ENCODE measurements at places on chromosomes 7 and 10.

DNA sequence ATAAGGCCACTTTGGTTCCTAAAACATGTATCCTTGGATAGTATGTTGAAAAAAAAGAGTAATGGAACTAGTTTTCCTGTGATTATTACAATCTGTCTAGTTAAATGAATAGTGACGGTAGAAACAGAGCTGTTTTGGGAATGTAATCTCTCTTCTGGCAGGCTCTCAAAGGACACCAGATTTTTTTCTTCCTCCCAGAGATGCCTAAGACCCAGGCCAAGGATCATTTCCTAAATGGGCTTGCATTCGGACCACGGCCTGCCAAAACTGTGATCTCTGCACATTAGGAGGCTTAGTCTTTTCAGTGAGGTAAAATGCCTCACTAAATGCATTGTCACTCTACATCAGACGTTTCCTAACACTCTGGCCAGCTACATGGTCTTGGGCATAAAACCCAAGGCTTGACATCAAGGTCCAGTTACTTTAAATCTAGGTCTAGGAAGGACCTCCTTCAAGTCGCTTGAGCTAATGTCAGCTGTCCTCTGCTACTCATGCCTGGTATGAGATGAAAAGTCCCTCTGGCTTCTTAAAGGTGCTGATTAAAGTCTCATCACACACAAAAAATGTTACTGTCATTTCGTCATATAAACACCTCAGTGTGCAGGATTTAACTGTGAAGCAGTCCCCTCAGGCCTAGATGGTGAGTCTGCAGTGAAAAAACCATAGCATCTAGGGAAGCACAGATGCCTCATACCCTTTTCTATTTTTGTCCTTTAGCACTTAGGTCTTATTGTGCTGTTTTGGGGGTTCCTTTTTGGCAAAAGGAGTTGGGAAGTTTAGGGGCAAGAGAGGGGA, 47.7 kb downstream of the DLD start:
- no peak for DNase-seq

- no peak for DNase-seq
Measured at GRCh38 chr7:98107313-98107721, 655 bp downstream of the LMTK2 start.

DNA sequence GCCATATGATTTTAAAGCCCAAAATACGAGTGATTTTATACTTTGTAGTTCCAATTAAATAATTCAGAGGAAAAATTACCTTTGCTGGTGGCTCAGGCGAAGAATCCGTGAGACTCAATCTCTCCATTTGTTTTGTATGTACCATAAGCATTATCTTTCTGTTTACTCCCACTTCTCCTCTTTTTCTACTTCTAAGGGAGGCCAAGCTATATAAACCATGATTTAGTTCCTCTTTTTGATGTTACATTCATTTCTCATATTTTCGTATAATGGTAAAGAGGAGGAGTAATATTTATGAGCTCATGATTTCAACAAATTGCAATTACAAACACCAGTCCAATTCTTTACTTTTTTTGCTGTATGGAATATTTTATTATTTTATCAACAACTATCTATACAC, 50.6 kb upstream of the TES start:
- no peak for DNase-seq

DNA sequence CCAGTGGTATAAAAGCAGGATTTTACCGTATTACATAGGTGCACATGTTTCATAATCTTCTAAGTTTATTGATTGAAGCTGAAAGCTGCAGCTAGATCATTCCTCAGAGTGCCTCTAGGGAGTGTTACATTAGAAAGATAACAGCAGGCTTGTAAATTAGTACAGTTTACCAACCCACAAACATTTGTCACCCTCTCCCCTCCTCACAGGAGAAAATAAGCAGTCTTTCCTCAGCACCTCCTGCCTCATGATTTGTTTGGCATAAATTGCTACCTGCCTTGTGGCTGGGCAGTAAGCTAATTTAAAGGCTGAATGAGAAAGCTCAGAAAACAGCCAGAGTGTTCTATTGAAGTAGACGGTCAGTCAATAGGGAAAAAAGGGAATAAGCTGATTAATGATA, 74.2 kb downstream of the NXPH1 start:
- DNase-seq = no peak

- DNase-seq = no peak
Measured at GRCh38 chr7:136027160-136027559, 50.0 kb upstream of the MTPN start.

DNA sequence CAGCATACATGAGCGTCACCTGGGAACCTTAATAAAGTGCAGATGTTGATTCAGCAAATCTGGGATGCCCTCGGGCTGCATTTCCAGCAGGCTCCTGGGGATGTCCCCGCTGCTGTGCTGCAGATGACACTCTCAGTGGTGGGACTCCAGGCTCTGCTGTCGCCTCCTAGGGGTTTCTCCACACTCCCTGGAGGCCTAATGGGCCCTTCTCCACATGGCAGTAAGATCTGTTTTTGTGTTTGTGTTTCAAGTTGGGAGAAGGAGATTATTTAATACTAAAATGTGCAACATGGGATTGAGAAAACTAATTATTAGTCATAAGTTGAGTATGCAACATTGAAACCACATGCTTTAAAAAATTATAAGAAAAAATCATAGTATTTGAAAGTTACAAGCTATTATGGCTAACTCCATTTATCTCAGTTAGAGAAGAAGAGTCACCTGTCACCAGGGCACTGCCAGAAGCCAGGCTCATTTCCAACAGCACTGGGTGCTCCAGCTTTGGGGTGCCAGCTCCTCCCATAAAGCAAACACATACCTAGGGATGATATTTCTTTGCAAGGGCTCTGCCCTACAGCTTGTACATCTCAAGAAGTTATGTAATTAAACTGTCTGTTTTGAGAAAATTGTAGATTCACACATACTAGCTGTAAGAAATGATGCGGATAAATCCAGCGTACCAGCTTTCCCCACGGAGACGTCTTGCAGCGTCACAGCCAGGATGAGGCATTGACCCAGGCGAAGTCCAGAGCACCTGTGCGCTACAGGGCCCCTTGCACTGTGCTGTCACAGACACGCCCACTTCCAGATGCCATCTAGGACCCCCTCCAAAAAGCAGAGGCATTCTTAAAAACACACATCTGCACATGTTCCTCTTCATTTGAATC, 106.4 kb downstream of the EGFR start:
- DNase-seq = no peak
